ENCODE measurements at places on chromosomes 2 and 18. TPM values are rescaled to one million over a fixed set of nuclear protein-coding genes. Genes with fewer than 3 reads are reported as not detected.

DNA sequence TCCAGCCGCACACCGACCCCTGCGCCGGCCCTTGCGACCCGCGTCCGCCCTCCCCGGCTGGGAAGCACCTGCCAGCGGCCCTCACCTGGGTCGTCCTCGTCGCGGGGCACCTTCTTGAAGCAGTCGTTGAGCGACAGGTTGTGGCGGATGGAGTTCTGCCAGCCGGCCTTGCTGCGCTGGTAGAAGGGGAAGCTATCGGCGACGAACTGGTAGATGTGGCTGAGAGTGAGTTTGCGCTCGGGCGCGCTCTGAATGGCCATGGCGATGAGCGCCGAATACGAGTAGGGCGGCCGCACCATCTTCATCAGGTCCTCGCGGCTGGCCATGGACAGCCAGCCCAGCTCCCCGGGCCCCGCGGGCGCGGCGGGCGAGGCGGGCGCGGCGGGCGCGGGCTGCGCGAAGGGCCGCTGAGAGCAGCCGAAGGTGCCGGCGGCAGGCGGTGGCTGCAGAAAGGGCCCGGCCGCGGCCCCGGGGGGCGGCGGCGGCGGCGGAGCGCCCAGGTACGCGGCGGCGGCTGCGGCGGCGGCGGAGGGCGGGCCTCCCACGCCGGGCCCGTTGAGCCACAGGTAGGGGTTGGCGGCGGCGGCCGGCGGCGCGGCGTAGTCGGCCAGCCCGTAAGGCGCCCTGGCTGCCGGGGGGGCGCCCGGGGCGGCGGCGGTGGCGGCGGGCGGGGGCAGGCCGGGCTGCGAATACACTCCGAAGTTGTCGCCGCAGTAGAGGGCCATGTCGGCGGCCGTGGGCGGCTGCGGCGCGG is 505 bp downstream of the FOXI3 start:
- peak; percentile 80 for DNase-seq

DNA sequence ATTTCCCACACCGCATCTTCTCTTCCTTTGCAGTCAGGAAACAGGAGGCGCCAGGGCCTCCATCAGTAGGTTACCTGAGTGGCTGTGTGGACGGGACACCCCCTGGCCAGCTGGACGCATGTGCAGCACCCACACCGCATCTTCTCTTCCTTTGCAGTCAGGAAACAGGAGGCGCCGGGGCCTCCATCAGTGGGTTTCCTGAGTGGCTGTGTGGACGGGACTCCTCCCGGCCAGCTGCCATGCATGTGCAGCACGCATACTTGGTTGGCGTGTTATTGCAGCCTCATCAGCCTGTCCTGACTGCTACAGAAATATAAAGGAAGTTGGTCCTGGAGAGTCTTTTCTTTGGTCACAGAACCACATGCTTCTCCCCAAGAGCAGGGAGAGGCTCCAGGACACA is 74.6 kb downstream of the DCDC2C start:
- DNase-seq: no peak

GRCh38 chr2:182372661-182373060 is 54.2 kb downstream of the PDE1A start:
- no peak for DNase-seq

GRCh38 chr2:25381502-25381901 is 39.8 kb upstream of the DNMT3A start:
- DNase-seq: no peak

DNA sequence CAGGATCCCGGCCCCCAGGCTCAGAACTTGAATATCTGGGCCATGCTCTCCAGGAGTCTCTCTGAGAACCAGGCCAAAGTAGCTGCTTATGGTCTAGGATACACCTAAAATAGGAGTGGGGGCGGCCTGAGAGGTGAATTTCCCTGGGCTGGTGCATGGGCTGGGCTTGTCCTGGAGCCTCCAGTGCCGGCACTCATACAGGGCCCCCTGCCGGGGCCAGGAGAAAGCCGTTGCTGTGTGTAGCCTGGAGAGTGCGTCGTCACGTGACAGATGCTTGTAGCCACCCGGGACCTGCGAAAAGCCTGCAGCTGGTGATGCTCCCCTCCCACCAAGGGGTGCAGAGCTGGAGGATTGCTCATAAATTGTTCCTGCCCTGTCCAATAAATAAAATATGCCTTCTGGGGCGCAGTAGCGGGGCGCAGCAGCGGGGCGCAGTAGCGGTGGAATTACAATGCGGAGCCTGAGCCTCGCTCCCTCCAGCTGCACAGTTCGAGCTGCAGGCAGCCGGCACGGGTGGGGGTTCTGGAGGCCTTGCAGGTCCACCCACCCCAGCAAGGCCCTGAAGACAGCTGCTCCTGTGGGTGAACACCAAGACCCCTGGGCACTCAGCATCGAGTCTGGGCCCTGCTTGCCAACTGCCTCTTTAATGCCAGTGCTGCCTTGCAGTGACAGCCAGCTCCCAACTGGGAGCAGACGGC is 289.9 kb downstream of the NDUFA10 start:
- DNase-seq: peak; percentile 77

- no peak for DNase-seq
Measured at GRCh38 chr18:51074605-51075004, 44.6 kb downstream of the SMAD4 start.

MC2R gene
- not detected for total RNA-seq

DNA sequence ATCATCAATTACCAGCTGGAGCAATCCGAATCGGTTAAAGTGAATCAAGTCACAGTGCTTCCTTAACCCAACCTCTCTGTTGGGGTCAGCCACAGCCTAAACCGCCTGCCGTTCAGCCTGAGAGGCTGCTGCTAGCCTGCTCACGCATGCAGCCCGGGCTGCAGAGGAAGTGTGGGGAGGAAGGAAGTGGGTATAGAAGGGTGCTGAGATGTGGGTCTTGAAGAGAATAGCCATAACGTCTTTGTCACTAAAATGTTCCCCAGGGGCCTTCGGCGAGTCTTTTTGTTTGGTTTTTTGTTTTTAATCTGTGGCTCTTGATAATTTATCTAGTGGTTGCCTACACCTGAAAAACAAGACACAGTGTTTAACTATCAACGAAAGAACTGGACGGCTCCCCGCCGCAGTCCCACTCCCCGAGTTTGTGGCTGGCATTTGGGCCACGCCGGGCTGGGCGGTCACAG is 496 bp upstream of the ITGA4 start:
- peak; percentile 36 for DNase-seq

PER2 gene
- 3.6 TPM for total RNA-seq

- DNase-seq: no peak
Measured at GRCh38 chr2:239961662-239962613, 63.2 kb downstream of the NDUFA10 start.

GRCh38 chr18:40852406-40852805 is 1102.6 kb upstream of the PIK3C3 start:
- no peak for DNase-seq

MFF gene
- 104 TPM for total RNA-seq

DNA sequence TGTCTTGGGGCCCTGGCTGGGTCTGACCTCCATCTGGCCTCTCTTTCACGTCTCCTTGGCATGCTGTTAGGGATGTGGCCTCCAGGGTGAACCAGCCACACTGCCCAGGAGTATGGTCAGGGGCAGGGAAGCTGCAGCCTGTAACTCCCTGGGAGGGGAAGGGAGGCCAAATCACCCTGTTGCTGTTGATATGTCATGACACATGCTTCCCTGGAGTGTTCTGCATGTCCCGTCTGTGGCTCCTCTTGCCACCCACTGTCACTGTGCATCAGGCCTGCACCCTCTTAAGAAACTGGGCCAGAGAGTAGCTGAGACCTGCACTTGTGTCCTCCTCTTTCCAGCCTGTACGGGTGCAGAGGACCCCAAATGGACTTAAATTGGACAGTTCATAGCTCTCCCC is 221.3 kb downstream of the FHOD3 start:
- DNase-seq: no peak

DNA sequence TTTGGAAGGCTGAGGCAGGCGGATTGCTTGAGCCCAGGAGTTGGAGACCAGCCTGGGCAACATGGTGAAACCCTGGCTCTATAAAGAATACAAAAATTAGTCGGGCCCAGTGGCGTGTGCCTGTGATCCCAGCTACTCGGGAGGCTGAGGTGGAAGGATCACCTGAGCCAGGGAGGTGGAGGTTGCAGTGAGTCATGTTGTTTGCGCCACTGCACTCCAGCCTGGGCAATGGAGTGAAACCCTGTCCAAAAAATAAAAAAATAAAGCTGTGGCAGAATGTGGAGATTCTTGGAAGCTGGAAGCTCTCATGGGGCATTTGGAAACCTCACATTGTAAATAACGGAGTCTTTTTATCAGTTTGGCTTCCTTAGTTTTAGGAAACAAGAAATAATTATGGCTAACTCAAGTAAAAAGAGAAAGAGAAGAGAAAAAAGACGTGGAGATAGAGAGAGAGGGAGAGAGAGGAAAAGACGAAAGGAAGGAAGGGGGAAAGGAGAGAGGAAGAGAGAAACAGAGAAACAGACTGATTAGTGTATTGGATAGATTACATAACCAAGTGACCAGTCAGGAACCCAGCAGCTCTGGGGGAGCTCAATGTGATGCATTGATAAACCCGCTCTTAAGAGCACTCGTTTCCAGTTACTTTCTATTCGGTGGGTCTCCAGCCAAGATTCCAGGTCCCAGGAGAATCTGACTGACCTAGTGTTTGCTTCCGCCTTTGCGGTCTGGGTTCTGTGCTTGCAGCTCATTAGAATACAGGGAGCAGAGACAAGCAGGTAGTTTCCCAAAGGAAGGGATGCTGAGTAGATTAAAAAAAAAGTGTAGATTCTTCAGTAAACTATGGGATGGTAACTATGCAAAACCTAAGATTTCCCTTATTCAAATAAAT is 1.1 kb upstream of the SPAST start:
- peak; percentile 61 for DNase-seq

DNA sequence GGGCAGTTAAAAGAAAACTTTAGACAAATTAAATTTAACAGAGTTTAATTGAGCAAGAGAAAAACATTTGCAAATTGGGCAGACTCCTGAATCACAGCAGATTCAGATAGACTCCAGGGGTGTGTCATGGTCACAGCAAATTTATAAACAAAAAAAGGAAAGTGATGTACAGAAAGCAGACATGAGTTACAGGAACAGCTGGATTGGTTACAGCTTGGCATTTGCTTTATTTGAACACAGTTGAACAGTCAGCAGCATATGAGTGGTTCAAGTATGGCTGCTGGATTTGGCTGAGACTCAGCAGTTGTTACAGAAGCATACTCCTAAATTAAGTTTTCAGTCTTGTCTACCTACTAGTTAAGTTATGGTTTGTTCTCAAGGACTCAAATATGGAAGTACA is 82.3 kb upstream of the NYAP2 start:
- no peak for DNase-seq

GRCh38 chr2:8432706-8433336 is 249.0 kb upstream of the ID2 start:
- no peak for DNase-seq

DYNAP gene
- not detected for total RNA-seq

SKA1 gene
- total RNA-seq: 29.2 TPM

GRCh38 chr2:216717491-216717901 is 22.1 kb upstream of the IGFBP5 start:
- DNase-seq: peak; percentile 50

SERPINB11 gene
- not detected for total RNA-seq

All from H7 (cell line).